ENCODE measurements at places on chromosomes 1 and 21.

DNA sequence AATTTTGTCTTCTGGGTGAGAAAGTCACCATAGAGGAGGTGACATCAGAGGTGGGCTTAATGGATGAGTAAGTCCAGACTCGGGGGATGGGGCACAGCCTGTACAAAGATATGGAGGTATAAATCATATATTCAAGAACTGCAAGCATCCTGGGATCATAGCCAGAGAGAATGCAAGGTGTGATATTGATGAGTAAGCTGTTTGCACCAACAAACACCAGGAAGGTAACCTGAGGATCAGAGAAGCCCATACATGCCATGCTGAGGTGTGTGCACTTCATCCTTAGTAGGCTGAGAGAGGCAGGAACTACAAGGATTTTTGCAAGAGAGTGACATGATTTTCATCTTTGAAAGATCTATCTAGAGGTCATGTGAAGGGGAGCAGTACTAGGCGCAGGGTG, 306.4 kb downstream of the HHAT start:
- DNase-seq = peak; percentile 37

DNA sequence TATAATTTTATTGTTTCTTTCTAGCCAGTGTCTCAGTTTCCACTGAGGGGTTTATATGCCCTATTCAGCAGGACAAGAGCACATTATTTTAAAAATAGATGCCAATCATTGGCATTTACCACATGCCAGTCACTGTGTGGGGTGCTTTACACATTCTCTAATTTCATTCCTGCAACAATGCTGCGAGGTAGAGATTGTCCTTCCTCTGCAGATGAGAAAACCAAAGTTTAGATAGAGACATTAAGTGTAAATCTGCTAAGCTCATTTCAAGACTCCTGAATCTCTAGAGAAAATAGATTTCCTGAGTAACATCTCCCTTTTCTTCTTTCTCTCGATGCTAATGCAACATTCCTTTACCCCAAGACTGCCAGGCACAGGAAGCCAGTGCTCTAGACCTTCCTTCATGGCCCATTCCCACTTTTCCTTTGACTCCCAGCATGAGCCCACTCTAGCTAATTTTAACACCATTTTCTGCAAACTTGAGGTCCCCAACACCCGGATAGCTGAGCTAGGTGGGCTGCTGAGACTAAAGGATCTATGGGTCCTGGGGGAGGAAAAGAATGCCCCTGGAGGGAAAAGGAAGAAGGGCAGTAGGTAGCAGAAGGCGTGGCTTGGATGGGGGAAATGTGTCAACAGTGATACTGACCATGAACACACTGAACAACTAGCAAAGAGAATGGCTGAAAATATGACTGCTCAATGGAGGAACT, 50.0 kb downstream of the SH3GLB1 start:
- DNase-seq = no peak

DNA sequence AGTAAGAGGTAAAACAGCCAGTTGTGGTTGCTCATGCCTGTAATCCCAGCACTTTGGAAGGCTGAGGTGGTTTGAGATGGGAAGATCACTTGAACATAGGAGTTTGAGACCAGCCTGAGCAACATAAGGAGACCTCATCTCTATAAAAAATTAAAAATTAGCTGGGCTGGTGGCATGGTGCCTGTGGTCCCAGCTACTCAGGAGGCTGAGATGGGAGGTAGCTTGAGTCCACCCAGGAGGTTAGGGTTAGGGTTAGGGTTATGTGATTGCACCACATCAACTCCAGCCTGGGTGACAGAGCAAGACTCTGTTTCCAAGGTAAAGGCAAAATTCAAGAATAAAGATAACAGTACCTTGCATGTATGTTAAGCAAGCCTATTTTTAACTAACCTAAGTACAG, 3.5 kb downstream of the SAMSN1 start:
- no peak for DNase-seq

- DNase-seq = no peak
Measured at GRCh38 chr1:36508257-36508656, 25.5 kb upstream of the CSF3R start.

DNA sequence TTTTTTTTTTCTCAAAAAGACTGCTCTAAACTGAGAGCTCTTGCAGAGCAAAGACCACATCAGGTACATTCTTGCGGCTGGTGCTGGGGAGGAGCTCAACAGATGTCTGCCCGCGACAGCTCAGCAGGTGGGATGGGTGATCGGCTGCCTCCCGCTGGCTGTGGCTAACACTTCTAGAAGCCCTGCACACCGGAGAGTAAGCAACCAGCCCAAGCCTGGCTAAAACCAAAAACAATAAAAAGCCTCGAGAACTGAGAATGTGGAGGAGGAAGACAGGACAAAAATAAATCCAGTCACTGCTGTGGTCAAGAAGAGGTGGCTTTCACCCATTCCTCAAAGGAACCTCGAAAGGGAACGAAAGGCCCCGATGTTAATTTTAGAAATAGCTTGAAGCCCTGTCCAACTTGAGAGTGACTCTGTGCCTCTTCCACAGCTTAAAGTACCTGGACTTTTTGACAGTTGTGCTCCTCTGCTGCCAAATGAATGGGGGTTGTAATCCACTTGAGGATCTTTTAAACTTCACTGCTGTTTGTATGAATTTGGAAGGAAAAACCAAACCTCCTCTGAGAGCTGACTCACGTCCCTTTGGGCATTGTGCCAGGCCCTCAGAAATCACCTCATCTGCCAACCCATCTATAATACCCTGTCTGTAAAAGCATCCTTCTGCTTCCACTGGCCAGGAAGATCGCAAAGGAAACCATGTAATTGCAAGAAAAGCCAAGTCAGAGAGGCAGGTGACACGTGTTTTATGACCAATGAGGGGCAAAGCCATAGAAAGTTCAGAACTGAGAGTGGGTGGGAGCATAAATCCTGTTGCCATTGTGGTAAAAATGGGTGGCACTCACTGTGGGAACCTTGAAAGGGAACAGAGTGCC, 78.6 kb downstream of the KCNN3 start:
- no peak for DNase-seq

- no peak for DNase-seq
Measured at GRCh38 chr1:115090540-115090939, 1.2 kb upstream of the TSPAN2 start.

- DNase-seq = no peak
Measured at GRCh38 chr1:19124273-19124672, 85.8 kb downstream of the UBR4 start.

- DNase-seq = no peak
Measured at GRCh38 chr1:223364685-223365382, 858 bp upstream of the SUSD4 start.

DNA sequence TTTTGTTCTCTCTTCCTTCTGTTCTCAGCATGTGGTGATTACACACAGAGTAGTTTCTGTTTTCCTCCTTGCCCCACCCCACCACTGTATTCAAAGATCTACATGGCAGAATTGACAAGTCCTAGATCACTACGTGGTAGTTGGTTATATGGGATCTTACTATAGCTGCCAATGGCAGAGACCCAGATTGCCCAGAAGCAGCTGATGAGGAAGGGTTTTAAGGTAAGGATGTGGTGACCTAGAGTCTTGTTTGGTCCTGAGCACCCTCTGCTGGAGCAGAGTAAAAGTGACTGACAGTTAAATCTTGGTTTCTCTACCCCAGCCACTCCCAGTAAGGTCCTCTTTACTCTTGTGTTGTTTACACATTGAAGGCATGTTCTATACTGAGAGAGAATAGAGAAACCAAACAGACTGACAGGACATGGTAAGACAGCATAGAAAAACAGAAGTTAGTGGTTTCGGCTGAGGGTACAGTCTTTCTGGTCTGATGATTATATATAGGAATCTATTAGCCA, 22.8 kb upstream of the STRIP1 start:
- DNase-seq = peak; percentile 16

- no peak for DNase-seq
Measured at GRCh38 chr1:79117376-79117775, 110.8 kb upstream of the ADGRL4 start.

GRCh38 chr1:17790383-17791054, 35.4 kb downstream of the ACTL8 start:
- DNase-seq = no peak

- DNase-seq = no peak
Measured at GRCh38 chr1:23400324-23401114, 24.0 kb downstream of the TCEA3 start.

DNA sequence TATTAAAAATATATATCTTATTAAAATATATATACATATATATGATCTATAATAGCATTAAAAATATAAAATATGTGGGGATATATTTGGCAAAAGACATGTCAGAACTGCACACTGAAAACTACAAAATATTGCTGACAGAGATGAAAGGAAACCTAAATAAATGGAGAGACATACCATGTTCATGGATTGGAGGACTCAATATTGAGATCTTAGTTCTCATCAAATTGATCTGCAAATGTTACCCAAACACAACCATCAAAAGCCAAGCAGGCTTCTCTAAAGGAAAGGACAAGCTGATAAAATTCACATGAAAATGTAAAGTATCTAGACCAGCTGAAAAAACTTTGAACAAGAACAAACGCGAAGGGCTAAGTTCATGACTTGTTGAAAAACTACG, 7.2 kb downstream of the NADK start:
- DNase-seq = no peak

DNA sequence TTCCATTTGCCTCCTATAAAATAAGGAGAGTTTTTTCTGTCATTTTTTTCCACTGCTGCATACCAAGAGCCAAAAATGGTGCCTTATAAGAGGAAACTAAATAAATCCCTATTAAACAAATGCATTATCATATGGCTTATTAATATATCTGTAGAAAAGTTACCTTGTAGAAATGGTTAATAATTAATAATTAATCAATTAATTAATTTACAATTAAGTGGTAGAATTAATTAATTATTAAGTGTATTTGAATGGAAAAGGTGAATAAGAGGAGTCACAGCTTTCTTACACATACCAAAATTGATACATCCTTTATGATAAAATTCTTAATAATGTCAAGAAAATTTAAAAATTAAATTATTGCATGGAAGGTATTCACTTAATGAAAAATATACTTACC, 35.6 kb upstream of the RGS18 start:
- DNase-seq = no peak

- no peak for DNase-seq
Measured at GRCh38 chr1:145963265-145964019, 933 bp downstream of the ANKRD34A start.

- DNase-seq = peak; percentile 18
Measured at GRCh38 chr1:236389253-236389652, 4.8 kb upstream of the EDARADD start.

Measured in epithelial cell of prostate (primary cell).